ENCODE measurements at places on chromosomes 1 and 21.

DNA sequence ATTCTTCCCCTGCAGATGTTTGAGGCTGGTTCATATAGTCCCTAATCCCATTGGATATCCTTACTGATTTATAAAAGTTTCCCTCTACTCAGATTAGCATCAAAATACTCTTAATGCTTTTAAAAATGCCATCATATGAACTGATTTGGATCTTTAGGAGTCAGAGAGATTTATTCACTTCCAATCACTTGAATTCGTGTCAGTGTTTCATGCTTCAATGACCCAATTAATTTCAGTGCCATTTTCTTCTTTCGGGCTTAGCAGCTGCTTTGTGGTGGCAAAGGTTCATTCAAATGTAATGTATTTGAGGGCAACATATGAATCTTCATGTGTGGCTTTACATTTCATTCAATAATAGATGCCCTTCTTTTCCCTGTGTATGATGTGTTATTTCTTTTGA is 2.2 kb upstream of the TSEN15 start:
- no peak for DNase-seq

- DNase-seq: no peak
Measured at GRCh38 chr1:60470246-60470645, 396.7 kb upstream of the C1orf87 start.

GRCh38 chr1:207893737-207894582 is 17.0 kb downstream of the CD34 start:
- DNase-seq: no peak

GRCh38 chr1:16172964-16173446 is 17.1 kb upstream of the EPHA2 start:
- no peak for DNase-seq

DNA sequence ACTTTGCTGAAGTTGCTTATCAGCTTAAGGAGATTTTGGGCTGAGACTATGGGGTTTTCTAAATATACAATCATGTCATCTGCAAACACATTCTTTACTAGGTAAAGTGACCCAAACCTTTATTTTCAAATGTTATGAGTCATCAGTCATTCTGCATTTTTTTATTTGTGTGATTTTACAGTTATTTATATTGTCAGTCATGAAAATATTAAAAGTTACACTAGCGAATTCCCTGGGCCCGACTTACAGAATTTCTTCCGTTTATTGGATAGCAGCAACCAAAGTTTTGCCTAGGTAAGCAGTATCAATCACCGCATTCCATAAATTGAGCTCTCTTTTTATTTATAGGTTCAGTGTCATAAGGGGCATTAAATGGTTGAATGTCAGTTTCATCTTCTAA is 13.8 kb downstream of the OR2M5 start:
- no peak for DNase-seq

DNA sequence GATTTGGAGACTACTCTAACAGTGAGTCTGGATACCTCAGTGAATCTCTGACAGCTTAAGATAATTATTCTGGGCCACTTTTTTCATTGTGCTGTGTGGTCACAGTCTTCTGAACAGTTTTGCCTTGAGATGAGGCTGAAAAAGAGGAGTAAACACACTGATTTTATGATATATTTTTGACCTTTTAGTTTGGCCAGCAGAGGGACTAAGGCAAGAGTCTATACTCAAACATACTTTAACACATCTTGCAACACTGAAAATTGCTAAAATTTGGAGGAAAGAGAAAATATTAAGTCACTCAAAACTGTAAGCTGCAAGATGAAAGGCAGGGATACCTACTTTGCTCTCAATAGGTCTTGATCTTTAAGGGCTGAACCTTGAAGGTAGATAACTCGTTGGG is 182.7 kb downstream of the KCNT2 start:
- no peak for DNase-seq

- DNase-seq: no peak
Measured at GRCh38 chr1:99560207-99561040, 85.5 kb upstream of the PALMD start.
